ENCODE measurements at places on chromosomes 3 and 15.

- DNase-seq = no peak
Measured at GRCh38 chr3:187827723-187828122, 82.5 kb upstream of the BCL6 start.

DNA sequence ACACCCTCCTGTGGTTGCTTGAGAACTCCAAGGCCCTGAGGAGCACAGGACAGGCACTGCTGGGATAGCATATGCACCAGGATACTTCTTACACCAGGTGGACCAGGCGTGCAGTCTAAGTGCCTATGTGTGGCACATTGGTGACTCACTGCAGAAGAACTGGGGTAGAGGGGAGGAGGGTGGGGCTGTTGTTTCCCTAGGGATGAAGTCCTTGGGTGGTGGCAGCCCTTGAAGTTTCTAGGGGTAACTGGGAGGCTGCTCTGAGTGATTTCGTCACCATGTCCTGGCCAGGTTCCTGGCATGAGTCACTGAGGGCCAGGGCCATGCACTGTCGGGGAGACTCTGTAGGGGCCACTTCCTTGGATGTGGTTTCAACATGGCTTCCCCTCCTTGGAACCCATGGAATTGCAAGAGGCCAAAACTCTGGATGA lies 15.9 kb downstream of the MYZAP start:
- DNase-seq = no peak

GRCh38 chr15:84609818-84610525 lies 9.2 kb downstream of the ZSCAN2 start:
- DNase-seq = no peak

DNA sequence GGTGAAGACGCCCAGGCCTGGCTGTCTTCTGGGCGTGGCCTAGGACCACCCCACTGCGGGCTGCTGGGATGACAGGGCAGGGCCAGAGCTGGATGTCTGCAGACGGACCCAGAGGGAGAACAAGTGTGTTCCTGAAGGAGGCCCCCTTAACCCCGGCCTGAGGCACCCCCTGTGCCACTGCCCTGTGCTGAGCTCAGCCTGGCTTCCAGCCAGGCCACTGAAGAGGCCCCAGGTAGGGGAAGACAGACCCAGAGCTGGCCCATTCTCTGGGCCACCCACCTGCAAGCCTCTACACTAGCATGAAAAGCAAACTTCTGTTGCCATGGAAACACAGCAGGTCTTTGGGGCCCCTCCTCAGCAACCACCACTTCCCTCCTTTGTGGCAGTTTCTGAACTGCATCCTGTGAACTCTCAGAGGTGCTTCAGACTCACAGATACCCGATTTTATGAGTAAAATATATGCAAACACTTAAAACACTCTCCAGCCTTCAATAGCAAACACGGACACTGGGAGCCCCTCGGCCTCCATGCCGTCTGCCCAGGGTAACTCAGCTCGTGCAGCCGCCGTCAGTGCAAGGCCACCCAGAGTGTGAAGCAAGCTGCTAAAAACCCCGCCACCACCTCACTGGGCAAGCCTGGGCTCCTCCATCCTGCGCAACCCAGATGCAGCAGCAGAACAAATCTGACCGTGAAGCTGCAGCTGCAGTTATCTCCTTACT lies 42.5 kb downstream of the CMTM6 start:
- DNase-seq = peak; percentile 50

- DNase-seq = peak; percentile 57
Measured at GRCh38 chr3:13879946-13880810, at the start of gene WNT7A. TSS of gene WNT7A (minus strand) at chr3:13880071. CDS start at chr3:13879816, 255 bp downstream.

- no peak for DNase-seq
Measured at GRCh38 chr15:98674336-98674735, 26.0 kb downstream of the IGF1R start.

GRCh38 chr3:71961891-71962290 lies 176.9 kb upstream of the PROK2 start:
- DNase-seq = no peak

GRCh38 chr15:98776607-98777281 lies 128.4 kb downstream of the IGF1R start:
- no peak for DNase-seq

DNA sequence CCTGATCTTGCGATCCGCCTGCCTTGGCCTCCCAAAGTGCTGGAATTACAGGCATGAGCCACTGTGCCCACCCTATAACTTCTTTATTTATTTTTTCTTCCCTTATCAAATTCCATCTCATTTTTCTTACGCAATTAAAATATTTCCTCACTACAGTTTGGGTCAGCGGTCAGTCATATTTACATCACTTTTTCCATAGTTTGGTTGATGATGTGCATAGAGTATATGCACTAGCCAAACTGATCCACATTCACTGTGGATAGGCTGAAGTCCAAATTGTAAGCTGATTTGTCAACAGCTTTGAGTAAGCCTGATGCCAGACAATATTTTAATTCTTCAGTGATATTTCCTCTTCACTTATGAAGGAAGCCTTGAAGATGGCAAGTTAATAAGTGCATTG lies 256.3 kb downstream of the TIGIT start:
- DNase-seq = no peak

DNA sequence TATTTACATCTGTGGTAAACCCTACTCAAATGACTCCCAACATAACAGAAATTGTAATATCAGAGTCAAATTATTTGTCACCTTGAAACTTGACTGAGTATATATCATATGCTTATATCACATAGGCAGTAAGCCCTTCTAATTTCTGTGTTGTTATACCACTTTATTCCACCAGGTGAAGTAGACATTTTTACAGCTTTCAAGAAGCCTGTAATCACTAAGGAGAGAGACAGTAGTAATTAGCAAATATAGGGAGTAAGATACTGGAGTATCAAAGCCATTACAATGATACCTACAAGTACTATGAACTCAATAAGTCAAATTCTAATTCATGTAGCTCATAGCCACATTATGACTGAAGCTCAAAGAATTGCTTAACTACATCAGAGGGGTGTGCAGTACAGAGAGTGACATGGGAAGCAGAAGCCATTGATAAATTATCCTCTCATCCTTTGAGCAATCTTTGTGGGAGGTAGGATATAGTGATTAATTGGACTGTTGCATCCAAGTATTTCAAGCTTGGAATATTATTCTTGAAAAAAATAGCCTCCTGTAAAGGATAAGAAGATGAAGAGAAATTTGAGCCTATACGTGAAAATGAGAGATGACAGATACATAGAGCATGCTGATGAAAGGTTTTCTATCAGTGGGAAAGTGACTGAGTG lies 1005.9 kb downstream of the ZPLD1 start:
- no peak for DNase-seq

DNA sequence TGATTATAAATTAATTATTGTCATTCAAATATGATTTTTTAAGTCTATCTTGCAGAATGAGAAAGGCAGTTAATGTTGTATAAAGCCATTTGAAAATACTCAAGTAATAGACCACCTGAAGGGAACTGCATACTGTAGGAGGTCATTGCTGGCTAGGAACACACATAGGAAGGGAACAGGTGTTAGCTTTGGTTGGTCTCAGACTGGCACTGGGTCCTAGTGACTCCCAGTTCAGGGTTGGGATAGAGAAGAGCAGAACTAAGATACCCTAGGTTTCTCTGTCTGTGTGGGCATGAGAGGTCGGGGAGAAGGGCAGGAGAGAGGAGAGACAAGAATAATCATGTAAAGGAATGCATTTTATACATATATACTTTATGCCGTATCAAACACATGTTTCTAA lies 559.0 kb upstream of the GOLIM4 start:
- no peak for DNase-seq

- no peak for DNase-seq
Measured at GRCh38 chr3:14984581-14985113, 37.3 kb downstream of the NR2C2 start.
